Hepatocyte (in vitro differentiated cells): ENCODE measurements at places on chromosomes 4 and X. TPM values are rescaled to one million over a fixed set of nuclear protein-coding genes. Genes with fewer than 3 reads are reported as not detected.

CT45A3 gene
- not detected in 2 replicates for total RNA-seq

HHIP gene
- total RNA-seq, result 20.2 and 20.8 TPM in 2 replicates

HELQ gene
- 12.4 and 14.2 TPM in 2 replicates for total RNA-seq

RENBP gene
- total RNA-seq, result 22.2 and 22.8 TPM in 2 replicates

RAB40AL gene
- 1.2 TPM in 1 of 2 replicates, not detected in the other for total RNA-seq

KLKB1 gene
- total RNA-seq, result 16.1 and 20.3 TPM in 2 replicates

XAGE2 gene
- total RNA-seq, result 0.77 and 6.7 TPM in 2 replicates

AMTN gene
- total RNA-seq, result not detected in 2 replicates

DNA sequence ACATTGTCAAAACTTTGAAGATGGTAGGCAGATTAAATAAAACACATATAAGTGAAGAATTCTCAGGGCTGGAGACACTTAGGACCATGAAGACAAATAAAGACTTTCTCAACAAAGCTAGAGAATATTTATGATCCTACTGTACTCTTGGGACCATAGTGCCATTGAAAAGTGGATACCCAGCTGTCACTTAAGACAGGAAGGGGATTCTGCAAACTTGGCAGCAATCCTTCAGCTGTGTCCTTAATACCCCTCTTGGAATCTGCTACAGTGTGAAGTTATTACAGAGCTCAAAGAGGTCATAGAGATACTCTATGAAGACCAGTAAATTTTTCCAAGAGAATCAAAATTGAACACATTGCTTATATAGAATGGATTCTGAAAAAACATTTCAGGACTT is 24.3 kb downstream of the PDE5A start:
- DNase-seq, result no peak

DNA sequence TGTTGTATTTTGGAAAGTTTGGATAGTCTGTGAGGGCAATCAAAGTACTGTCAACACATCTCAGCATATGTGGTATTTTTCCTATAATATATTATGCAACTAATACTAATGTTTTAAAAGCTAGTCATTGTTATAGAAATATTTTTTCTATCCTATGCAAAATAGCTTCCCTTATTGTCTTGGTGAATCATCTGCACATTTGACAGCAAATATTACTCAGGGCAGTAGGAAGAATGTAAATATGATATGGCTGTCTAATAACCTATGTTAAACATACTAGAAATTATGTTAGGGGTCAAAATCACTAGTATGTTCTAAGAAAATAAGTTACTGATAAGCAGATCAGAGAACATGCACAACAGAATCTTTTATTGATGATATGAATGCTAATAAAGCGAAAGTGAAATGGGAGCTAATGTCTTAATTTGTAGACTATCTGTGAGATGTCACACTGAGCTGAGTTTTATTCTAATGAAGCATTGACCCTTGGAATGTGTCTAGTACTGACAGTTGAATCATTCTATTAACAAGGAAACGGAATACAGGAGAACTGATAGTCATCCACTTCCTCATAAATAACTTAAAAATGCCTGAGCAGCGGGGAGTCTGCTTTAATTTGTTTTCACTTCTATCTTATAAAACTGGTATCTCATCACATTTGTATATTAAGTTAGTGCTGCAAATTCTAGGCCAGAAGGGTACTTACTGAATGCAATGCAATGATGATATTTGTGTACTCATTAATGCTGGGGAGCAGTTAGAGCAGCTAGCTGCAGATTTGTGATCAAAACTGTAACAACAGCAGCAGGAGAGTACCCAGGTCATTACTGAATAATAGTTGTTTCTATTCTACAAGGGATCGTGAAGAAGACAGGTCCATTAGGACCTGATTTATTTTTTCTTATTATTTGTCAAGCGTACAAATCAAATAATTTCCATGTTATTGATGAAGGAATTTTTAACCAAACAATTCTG is 440.3 kb upstream of the AADAT start:
- DNase-seq, result no peak

- no peak for DNase-seq
These were observed 33.7 kb downstream of the DHX15 start for GRCh38 chr4:24550441-24551175.

DNA sequence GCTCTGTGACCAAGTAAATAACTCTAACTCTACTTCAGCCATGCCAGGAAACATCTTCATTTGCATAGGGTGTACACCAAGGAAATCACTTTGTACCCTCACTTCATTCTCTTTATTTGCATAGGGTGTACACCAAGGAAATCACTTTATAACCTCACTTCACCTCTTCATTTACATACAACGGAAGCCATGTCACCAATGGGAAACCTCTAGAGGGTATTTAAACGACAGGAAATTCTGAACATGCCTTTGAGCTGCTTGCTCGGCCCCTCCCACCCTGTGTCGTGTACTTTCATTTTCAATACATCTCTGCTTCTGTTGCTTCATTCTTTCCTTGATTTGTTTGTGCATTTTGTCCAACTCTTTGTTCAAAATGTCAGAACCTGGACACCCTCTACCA is 848.1 kb upstream of the FRG1 start:
- no peak for DNase-seq

DNA sequence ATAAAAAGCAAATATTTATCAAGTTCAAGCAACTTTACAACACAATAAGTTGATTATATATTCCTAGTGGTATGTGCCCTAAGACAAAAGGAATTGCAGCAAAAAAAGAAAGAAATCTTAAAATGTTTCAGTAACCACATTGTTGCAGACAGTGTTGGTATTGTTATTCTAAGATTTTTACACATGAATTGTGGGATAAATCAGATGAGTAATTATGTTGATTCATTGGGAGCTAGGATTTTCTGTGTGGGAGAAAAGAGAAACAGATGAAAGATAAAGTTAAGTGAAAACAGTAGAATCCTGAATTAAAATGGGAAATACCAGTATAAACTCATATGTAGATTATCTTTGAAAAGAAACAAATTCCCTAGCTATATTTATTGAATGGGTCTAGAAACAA is 362.4 kb downstream of the PPP3CA start:
- DNase-seq, result no peak

- DNase-seq, result no peak
These were observed 25.8 kb upstream of the KLHL34 start for GRCh38 chrX:21683941-21684340.

GRCh38 chrX:82208975-82209374 is 1007.1 kb downstream of the SH3BGRL start:
- no peak for DNase-seq

DNA sequence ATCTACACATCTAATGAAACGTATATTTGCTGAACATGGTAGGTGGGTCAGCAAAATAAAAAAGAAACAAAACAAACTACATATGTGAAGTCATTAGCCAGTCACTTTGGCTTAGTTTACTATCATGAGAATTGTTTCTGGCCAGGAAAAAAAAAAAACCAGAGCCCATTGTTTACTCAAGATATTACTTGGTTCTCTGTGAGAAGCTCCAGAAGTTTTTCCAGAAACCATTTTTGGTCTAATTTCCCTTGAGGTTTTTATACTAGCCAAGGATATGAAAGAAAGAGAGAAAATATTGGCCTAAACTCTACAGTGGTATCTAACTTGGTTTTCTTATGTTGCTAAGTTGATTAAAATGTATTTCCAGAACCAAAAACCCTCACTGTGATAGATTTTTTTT is 259.1 kb downstream of the PDHA2 start:
- DNase-seq, result no peak

- no peak for DNase-seq
These were observed 105.8 kb upstream of the WDR44 start for GRCh38 chrX:118239913-118240698.

DNA sequence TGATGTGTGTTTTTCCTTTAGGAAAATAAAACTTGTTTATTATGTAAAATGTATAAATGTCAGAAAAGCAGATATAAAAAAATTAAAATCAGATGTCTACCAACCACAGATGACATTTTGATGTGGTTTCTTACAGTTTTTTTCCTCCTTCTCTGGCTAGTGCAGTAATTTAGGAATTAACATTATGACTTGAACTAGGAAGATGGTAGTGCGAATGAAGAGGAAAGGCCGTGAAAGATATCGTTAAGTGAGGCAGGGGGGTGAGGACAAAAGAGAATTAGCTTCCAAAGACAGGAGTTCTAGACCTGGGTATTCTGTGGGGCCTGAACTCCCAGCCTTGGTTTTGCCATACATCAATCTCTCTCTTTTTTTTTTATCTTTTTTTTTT is 98.0 kb downstream of the RBM47 start:
- DNase-seq, result no peak

GRCh38 chr4:10526429-10527222 is 69.4 kb upstream of the ZNF518B start:
- DNase-seq, result no peak

GRCh38 chr4:75630174-75630936 is at the start of gene CDKL2:
CDKL2 (minus strand) TSS chr4:75630528; CDS start chr4:75625988, 4,540 bp downstream.
- peak; percentile 94 for DNase-seq

DNA sequence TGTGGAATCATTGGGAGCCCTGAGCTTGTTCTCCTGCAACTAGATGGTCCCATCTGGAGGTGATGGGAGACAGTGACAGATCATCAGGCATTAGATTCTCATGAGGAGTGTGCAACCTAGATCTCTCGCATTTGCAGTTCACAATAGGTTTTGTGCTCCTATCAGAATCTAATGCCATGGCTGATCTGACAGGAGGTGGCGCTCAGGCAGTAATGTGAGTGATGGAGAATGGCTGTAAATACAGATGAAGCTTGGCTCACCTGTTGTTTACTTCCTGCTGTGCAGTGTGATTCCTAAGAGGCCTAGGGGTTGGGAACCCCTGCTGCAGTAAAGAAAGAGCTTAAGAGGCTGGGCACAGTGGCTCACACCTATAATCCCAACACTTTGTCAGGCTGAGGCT is 42.2 kb upstream of the PUDP start:
- no peak for DNase-seq

DNA sequence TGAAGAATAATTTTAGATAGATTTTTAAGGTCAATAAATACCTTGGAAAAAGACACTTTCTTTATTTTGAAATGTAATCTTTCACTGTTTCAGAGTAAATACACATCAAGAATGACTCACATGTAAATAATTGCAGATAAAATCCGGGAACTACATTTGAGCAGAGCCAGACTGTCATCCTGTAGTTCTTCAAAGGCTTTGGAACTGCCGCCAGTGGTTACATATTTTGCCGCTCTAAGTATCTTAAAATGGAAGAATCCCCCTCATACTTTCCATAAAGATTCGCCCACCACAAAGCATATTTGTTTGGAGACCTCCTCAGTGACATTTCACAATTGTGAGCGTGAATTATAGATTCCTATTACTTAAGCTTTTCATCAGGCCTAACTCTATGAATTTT is 607.8 kb upstream of the ZFP42 start:
- peak; percentile 46 for DNase-seq

GRCh38 chr4:117375101-117375500 is 289.7 kb upstream of the TRAM1L1 start:
- no peak for DNase-seq

- no peak for DNase-seq
These were observed 404.9 kb downstream of the PCDH7 start for GRCh38 chr4:31125061-31125460.
